ENCODE measurements at places on chromosomes 3 and 15. TPM values are rescaled to one million over a fixed set of nuclear protein-coding genes. Genes with fewer than 3 reads are reported as not detected.

The EIF5A2 gene
- total RNA-seq, result 6.9 TPM

The COL6A5 gene
- total RNA-seq, result not detected

DNA sequence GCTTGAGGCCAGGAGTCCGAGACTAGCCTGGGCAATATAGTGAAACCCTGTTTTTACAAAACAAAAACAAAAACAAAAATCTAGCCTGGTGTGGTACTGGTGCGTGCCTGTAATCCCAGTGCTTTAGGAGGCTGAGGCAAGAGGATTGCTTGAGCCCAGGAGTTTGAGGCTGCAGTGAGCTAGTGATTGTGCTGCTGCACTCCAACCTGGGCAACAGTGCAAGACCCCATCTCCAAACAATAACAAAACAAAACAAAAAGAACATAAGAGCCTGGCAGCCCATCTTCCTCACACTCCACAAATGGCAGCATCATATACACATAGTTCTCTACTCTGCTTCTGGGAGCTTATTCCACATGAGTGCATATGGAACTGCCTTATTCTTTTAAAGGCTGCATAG is 2.2 kb upstream of the TRH start:
- DNase-seq, result no peak

The CTXN2 gene
- total RNA-seq, result not detected

GRCh38 chr3:194070220-194070633 is 65.7 kb upstream of the HES1 start:
- no peak for DNase-seq

The C3orf85 gene
- not detected for total RNA-seq

The DPPA4 gene
- total RNA-seq, result 4.0 TPM

The NBEAL2 gene
- 79.8 TPM for total RNA-seq

- DNase-seq, result no peak
Measured at GRCh38 chr15:101439920-101440319, 49.6 kb downstream of the PCSK6 start.

The SLC12A6 gene
- total RNA-seq, result 74.4 TPM

The NUP210 gene
- total RNA-seq, result 91.9 TPM

The CCR3 gene
- total RNA-seq, result not detected

All from activated B cell treated with CpG ODN at 0.5 μM for 24 hours (primary cell).